ENCODE measurements at places on chromosomes 13 and 19.

DNA sequence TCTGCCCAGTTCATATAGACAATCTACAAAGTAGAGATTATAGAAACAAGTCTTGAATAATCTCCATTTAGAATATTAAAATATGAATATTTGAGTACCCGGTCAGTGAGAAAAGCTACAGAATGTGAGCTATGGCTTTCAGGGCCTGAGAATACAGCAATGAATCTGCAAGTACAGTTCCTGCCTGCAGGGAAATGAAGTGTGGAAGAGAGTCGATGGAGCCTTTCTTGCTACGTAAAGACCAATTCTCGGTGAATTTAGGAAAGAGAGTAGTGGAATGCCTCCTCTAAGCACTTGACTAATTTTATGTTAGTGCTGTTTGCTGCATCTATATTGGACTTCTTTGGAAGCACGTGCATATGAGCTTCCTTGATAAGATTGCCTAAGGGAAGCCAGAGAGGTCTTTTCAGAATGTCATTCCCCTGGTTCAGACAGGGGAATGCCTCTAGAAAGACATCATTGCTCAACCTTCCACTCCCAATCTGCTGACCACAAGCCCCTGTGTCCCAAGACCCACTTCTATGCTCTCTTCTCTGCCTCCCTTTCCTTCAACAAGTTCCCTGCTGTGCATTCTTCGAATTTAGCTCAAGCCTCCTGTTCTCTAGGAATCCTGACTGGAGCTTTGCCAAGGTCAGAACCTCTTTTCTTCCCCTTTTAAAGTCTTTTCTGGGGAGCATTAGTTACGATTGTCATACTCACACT lies 41.9 kb downstream of the GPC6 start:
- DNase-seq = no peak

- no peak for DNase-seq
Observed at GRCh38 chr19:16834747-16835146, 5.5 kb downstream of the SIN3B start.

DNA sequence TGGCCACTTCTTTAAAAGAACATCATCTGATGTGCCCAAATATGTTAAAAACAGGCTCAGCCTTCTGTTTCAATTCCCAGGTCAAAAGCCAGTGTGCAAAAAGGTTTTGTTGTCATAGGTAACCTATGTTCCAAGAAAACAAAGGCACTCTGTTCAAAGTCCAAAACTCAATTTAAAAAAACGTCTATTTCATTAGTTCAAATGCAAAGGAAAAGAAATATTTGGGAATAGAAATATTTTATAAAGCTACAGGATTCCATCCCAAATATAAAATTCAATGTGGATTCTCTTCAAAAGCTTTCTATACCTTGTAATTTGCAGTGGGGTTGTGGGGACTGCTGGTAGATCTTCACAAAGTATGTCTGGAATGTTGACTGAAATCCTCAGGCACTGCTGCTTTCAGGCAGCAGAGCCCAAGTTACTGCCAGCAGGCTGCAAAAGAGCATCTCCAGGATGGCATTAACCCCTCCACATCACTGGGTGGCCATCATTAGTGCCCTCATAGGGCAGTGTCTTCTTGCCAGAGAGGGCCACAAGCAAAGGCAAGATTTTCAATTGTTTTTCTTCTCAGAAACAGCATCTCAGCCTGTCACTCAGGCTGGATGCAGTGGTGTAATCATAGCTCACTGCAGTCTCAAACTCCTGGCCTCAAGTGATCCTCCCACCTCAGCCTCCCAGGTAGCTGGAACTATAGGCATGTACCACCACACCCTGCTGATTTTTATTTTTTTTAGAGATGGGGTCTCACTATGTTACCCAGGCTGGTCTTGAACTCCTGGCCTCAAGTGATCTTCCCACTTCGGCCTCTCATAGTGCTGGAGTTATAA lies 22.8 kb upstream of the STK24 start:
- no peak for DNase-seq

DNA sequence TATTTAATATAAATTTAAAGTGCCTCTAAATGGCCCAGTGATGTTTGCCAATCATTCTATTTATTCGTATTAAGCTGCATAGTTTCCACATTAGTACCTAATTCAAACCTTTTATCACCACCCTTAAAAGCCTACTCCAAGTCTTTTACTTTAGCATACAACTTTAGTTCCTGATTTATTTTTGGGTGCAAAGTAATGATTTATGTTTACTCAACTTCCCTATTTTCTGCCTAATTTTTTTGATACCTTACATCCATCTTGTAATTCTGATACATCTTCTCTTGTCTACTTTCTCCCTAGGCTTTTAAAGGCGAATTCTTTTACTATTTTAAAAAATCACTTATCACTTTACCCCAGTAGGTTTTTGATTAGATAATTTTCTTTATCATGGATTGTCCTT lies 2651.1 kb upstream of the PCDH20 start:
- no peak for DNase-seq

DNA sequence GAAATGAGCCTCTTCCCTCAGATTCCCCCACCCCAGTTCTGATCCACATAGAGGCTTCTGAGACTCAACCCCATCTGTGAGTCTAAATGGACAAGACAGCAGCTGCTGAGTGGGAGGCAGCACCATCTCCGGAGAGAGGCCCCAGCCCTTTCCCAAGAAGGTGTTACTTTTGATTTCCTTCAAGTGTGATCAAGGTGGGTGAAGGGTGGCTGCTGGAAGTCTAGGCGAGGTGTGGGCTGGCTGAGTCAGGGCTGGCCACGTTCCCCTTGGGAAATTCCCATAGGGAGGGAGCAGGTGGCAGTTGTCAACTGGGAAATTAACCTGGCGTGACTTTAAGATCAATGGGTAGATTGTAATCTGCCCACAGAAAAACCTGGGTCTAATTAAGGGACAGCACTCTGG lies 148.0 kb downstream of the FOXO1 start:
- DNase-seq = no peak

Measured in frontal cortex (tissue), 4 donors.